ENCODE measurements at places on chromosomes 2 and 18.

GRCh38 chr2:206858687-206859329 lies 80.5 kb upstream of the CPO start:
- no peak for DNase-seq

DNA sequence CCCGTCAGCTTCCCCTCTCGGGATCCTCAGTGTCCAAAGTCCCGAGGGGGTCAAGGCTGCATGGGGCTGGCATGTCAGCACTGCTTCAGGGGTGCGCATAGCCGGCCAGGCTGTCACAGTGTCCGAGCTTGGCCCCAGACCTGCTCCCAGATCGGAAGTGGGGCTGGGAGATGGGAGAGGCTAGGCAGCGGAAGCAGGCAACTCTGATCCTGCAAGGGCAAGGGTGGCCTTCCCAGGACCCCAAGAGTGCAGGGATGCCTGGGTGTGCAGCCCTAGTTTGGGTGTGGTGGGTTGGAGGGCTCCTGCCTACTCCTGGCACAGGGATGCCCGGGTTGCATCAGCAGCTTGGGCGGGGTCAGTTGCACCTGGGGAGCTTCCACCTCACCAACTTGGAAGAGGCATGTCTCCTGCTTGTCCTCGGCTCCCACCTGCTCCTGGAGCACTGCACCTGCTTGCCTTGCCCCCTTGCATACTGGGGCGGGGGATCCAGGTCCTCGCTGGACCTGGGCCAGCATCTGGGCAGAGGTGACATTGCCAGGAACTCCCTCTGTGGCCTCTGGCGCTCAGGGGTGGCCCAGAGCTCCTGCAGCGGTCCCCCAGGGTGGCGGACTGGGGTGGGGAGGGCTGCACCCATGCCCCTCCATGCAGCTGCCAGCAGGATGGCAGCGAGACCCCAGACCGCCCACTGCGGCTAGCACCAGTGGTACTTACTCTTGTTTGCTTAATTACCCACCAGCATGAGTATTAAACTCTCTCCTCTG lies 41.3 kb downstream of the CBLN2 start:
- no peak for DNase-seq

- no peak for DNase-seq
Measured at GRCh38 chr18:51135364-51135763, 62.1 kb downstream of the MEX3C start.

DNA sequence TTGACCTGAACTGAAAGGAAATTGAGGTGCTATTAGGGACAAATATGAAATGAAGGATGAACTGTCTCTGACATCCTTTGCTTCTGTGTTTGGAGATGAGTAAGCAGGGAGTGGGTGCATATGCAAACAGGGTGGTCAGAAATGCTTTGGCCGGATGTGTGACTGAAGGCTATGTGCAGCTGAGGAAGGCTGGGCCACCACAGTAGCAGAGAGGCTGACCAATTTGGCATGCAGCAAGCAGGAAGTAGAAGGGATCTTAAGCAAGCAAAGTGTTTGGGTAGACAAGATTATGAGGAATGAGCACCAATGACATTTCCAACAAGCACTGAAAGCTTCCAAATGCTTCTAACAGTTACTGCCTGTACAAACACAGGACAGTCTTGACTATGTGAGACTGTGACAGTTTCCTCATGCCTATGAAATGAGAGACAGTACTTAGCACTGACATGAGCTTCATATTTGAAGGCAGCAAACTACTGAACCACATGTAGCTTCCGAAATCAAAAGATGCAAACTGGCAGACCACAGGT lies 3.3 kb upstream of the ACTR3 start:
- DNase-seq: no peak
